ENCODE measurements at places on chromosomes 4 and X.

GRCh38 chr4:74777531-74777930 is 16.8 kb downstream of the BTC start:
- no peak for DNase-seq

DNA sequence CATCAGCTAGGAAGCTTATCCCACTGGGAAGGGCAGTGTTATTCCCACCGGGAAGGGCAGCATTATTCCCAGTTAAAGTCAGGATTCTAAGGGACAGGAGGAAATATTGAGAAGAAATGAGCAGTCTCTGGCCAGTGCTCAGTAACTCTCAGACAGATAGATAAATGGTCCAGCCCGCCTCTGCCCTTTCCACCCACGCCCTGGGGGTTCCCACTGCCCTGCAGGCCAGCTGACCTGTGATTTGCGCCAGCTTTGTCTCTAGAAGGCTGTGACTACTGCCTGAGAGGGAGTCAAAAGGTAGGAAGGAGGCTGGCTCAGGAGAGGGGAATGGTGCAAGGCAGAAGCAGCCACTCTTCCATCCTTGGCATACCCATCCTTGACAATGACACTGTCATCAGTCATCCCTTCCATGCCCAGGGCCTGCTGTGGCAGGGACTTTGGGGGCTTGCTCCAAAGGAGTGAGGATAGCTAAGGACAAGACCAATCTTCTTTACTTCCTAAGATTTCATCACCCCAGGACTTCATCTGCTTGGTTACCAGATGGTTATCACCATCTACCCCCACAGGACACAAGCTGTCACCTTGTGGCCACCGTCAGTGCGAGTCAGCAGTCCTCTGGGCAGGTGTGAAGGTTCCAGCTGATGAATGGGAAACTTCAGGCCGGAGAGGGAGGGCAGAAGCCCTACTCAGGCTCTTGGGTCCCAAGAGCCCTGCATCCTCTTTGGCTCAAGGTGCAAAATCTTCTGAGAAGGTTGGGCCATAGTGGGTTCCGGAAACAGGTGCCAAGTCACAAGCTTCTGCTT is 49.5 kb downstream of the SEPSECS start:
- DNase-seq: peak; percentile 12

DNA sequence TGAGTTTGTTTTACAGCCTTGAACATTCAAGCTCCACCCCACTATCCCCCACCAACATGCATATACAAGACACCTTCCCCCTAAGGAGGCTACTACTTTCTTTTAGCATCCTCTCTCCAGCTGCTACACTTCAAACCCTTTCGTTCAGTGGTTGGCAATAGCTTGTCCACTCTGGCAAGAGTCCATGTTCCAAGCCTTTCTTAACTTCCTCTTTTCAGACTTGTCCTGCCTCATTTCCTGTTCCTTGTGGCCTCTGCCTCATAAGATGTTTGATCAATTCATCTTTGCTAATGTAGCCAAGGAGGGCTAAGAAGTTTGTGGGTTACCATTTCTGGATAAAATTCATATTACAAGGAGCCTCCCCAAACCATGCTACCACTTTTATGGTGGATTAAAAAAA is 20.8 kb upstream of the ZCCHC12 start:
- DNase-seq: peak; percentile 53

GRCh38 chr4:77074381-77074831 is 1.4 kb downstream of the CCNI start:
- DNase-seq: no peak

DNA sequence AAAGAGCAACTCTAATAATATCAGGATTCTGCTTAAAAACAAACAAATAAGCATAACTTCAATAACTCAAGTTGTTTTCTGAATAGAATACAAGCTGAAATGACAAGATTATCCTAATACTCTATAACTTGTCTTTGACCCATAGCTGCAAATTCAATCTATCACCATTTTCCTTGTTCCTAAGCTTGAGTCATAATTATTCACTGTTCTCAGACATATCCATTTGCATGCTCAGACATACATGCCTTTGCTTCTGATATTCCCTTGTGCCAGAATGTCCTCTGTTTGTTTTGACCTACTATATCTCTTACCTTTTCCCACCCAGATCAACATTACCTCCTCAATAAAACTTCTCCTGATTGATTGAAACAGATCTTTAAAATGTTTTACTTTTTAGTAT is 109.7 kb downstream of the SNCA start:
- no peak for DNase-seq
